ENCODE measurements at places on chromosomes 12 and 14.

- DNase-seq, result no peak
Observed at GRCh38 chr12:119263466-119263865, 71.1 kb upstream of the CCDC60 start.

DNA sequence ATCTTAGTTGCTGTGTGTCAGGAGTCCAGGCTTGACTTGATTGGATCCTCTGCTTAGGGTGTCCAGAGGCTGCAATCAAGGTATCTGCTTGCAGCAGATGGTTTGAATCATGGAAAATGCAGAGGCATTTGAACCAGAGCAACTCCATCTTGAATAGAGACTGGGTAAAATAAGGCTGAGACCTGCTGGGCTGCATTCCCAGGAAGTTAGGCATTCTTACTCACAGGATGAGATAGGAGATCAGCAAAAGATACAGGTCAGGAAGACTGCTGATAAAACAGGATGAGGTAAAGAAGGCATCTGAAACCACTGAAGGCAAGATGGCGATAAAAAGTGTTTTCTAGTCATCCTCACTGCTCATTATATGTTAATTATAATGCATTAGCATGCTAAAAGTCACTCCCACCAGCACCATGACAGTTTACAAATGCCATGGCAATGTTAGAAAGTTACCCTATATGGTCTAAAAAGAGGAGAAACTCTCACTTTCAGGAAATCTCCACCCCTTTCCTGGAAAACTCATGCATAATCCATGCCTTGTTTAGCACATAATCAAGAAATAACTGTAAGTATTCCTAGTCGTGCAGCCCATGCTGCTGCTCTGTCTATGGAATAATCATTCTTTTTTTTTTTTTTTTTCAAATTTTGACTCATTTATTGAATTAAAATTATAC, 218.3 kb upstream of the CPNE8 start:
- DNase-seq, result no peak

- DNase-seq, result no peak
Observed at GRCh38 chr12:78121969-78122610, 291.4 kb downstream of the NAV3 start.

- DNase-seq, result no peak
Observed at GRCh38 chr12:116604951-116605641, 45.9 kb downstream of the MAP1LC3B2 start.

GRCh38 chr12:12592930-12593329, 18.7 kb upstream of the CREBL2 start:
- DNase-seq, result no peak

GRCh38 chr14:55843718-55844403, 263.9 kb downstream of the KTN1 start:
- no peak for DNase-seq

GRCh38 chr14:42334931-42335330, 728.3 kb downstream of the LRFN5 start:
- no peak for DNase-seq

DNA sequence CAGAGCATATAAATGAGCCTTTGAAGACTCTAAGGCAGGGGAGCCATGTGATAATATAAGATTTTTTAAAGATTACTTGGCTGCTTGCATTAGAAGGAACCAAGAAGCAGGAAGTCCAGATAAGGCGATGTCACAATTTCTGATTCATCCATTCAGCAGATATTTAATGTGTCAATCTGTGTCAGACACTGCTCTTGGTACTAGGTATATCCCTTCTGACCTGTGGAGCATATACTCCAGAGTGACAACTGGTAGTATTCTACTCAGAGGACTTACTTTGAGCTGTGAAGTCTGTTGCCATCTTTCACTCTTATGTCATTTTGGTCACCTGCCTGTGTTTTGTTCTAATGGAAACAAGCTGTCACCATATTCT, 10.7 kb downstream of the EID3 start:
- no peak for DNase-seq

DNA sequence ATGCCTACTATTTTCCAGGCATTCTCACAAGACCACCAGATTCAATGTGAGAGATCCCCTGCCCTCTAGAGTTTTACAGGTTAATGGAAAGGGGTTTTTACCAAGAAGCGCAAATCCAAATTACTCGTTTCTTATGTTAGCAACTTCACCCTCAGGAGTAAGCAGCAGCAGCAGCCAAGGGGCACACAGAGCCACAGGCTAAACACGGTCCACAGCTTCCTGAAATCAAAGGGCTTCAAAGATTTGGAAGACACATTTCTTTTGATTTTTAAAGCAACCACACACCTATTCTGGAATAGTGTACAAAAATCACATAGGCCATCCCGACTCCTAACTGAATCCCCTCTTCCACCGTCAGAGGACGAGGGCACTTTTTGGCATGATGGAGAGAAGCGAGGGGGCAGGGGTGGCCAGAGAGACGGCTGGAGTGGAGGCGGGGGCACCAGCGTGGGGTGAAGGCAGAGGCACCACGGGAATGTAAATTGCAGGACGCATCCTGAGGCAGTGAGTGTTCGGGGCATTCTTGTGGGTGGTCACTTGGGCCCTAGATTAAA, 107.0 kb downstream of the ARF6 start:
- no peak for DNase-seq

DNA sequence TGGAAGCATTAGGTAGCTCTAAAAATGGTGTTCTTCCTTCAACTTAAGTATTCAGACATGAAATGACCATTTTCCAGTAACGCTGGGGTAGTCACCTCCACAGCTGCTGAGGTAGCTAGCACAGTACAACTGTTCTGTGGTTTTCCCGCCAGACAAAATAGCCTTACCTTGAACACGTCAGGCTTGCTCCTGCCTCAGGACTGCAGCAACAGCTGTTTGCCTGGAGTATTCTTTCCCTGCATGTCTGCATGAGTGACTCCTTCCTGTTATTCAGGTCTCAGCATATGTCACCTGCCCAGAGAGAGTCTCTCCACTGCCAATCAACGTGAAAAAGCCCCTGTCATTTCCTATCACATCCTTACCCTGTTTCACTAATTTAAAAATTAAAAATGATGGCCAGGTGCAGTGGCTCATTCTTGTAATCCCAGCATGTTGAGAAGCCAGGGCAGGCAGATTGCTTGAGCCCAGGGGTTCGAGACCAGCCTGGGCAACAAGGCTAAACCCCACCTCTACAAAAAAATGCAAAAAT, 37.9 kb downstream of the WDR89 start:
- DNase-seq, result no peak

GRCh38 chr12:64064706-64065105, 157.4 kb downstream of the KICS2 start:
- DNase-seq, result no peak

DNA sequence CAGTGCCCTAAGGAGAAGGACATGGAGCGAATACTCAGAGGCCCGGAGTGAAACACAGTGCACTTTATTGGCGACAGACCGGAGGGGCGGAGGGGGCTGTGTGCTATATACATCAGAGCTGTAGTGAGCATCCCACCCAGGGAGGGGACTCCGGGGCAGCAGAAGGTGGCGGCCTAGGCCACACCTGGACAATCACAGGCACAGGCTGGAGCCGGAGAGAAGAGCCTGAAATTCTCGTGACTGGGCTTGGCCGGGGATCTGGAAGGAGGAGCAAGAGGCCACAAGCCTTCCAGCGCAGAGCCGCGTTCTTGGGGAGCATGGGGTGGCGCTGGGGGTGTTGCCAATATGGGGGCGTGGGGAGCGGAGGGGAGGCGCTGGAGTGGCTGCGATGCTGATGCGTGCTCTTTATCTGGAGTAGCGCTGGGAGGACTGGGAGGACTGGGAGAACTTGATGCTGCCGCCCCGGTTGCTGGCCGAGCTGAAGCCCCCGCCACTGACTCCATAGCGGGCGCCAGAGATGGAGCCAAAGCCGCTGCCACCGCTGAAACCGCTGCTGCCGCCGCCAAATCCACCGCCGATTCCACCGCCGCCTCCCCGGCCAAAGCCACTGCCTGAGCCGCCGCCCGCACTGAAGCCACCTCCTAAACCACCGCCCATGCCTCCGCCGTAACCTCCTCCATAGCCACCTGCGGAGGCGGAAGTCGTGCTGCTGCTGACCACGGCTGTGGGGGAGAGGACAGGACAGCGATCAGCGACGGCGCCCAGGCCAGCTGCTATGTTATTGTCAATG, 6.1 kb downstream of the KRT3 start:
- DNase-seq, result no peak

DNA sequence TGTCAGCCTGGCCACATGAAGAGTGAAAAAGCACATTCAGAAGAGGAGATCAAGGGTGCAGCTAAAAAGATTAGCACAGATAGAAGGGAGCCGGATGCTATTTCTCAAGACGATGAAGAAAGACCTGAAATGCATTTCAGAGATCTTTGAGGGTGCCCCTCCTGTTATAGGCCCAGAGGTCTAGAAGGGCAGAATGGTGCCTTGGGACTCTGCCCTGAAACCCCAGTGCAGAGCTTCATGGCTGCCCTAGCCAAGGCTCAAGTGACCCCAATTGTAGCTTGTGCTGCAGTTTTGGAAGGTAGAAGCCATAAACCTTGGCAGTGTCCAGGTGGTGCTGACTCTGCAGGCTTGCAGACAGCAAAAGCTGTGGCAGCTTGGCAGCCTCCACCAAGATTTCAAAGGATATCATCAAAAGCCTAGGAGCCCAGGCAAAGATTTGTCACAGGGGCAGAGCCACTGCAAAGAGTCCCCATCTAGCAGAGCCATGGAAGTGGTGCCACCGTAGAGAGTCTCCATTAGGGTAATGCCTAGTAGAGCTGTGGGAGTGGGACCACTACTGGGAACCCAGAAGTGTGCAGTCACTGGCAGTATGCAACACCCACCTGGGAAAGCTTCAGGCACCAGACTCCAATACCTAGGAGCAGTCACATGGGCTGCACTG, 6.4 kb downstream of the LACRT start:
- DNase-seq, result no peak

GRCh38 chr12:19994968-19995367, 373.4 kb upstream of the PDE3A start:
- no peak for DNase-seq

- no peak for DNase-seq
Observed at GRCh38 chr12:92065639-92066038, 80.0 kb downstream of the BTG1 start.

DNA sequence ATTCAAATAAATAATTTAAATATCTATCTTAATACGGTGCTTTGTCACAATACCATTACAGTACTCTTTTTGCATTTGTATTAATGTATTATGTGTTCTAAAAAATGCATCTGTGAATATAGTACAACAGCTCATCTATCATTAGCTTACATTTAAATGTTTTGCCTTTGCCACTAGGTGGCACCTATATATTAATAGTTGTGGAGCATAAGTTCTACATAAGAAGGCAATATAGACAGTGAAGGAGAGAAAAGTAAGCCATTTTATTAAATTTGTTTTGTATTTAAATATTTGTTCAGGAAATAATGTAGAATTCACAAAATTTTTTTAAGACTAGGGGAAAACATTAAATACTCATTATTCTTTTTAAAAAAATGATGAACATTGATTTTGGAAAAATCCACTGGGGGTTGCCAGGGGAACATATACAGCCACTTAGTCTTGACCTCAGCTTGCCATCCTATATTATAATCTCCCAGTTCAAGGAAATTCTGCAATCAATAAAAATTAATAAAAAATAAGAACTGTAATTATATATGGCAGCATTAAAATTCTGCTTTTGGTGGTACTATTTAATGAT, 9.8 kb downstream of the CCER1 start:
- DNase-seq, result no peak

GRCh38 chr12:110198386-110198785, 74.2 kb downstream of the IFT81 start:
- DNase-seq, result no peak

- no peak for DNase-seq
Observed at GRCh38 chr12:75814851-75815754, 216.5 kb downstream of the PHLDA1 start.

GRCh38 chr12:125677829-125678228, 612.6 kb downstream of the AACS start:
- DNase-seq, result no peak

- DNase-seq, result no peak
Observed at GRCh38 chr14:39265033-39265432, 31.3 kb downstream of the MIA2 start.

GRCh38 chr12:90366286-90366685, 588.7 kb downstream of the CCER1 start:
- DNase-seq, result no peak

- no peak for DNase-seq
Observed at GRCh38 chr12:72995616-72996015, 723.4 kb downstream of the TRHDE start.

DNA sequence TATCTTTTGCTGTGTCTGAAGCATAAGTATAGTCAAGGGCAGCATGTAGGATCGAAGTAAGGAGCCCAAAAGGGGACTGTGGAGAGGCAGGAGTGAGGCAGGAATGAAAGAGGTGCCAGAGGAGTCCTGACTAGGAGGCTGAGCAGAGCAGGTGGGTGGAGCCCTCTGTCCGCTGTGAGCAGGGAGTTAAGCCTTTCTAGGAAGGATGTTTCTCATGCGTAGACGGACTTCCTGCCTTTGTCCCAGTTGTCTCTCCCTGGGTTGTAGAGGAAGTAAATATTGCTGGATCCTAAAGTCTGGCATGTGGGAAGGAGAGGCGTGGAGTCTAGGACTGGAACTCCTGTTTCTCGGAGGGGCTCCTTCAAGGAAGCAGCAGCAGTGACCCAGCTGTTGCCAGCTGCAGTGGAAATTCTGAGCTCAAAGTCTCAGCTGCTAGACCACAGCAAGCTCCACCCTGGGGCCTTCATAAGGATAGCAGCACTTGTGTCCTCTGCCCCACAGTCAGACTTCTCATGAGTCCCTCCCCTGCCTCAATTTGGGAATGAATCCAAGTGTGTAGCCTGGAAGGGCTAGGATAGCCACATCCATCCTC, 44.0 kb downstream of the RBMS2 start:
- no peak for DNase-seq

- DNase-seq, result no peak
Observed at GRCh38 chr12:69154585-69155363, 84.6 kb upstream of the CPSF6 start.

DNA sequence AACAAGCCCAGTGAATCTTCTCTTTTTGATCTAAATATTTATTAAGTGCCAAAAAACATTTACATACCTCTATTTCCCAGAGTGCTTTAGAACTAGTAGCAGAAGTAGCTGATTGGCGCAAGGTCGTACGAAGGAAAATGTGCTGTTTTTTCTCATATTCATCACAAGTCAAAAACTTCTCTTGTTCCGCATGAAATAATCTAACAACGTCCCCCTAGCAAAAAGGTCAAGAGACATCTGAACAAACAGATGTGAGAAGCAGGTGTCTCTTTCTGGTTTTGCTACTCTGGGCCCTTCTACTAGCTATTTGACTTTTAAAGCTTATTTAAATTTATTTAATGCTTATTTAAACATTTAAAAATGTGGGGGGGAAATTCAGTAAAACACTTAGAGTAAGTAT, 117.8 kb downstream of the ITPR2 start:
- DNase-seq, result no peak

GRCh38 chr14:75424496-75424895, 3.3 kb upstream of the JDP2 start:
- no peak for DNase-seq

GRCh38 chr12:52417740-52418139, 11.6 kb upstream of the KRT82 start:
- no peak for DNase-seq

DNA sequence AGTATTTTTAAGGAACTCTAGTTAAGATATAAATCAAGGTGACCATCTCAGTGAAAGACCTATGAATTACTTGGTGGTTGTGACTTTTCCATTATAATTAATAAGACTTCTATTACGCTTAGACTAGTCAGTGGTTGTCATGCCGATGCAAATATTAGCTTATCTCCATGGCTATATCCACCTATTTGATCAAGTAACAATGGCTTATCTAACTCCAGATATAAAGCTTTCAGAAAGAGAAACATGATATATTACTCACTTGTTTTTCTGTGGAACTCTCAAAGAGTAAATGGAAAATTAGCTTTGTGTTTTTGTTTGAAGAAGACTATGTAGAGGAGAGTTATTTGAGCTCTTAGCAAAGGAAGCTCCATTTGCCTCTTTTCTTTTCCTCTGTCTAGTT, 323.8 kb upstream of the DCN start:
- DNase-seq, result no peak

All from amygdala (tissue), 56 donors.